ENCODE measurements at places on chromosomes 2 and 18.

DNA sequence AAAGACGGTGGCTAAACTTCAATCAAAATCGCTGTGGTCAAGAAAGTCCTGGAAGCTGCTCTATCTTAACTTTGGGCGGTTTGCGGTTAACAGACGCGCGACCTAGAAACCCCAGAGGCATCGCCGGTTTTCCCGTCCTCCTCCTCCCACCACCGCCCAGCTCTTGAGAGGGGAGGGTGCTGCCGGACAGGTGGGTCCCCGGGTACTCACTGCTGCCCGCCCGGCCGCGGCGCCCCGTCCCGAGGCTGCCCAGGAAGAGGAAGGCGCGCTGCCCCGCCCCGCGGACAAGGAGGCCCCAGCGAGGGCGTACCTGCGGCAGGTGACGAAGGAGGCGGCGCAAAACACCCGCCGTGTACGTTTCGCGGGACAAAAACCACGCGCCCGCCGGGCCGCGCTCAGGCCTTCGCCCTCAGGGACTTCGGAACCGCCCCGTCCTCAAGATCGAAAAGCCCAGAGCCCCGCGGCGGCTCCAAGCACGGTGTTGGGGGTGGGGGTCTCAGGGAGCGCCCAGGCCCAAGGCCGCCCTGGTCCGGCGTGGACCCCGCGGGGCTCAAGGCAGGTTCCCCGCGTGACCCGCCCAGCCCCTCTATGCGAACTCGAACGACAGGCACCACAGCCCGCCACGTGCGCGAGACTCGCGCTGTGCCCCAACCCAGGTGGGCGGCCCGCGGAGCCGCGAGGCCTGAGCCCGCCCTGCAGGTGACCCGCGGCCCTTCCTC is at the start of gene SH3YL1:
Gene SH3YL1, minus strand, starts transcription at position 259 of the 719 bp plus-strand sequence. Its CDS starts 48 bp downstream, at position 211.
- DNase-seq = peak; percentile 58

DNA sequence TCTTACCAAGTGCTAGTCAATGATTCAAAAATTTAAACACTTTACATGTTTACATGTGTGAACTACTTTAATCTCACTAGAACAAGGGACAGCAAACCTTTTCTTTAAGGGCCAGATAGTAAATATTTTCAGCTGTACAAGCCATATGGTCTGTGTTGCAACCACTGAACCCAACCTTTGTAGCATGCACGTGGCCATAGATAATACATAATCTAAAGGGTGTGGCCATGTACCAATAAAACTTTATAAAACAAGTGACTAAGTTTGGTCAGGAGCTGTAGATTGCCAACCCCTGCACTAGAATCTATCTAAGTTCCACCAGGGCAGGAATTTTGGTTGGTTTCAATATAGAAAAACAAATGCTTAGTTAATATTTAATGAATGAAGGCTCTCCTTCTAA is 18.4 kb upstream of the SPRED2 start:
- no peak for DNase-seq

- no peak for DNase-seq
Observed at GRCh38 chr2:218093879-218094278, 24.8 kb downstream of the RUFY4 start.

GRCh38 chr2:128585706-128586105 is 267.0 kb upstream of the HS6ST1 start:
- no peak for DNase-seq

- DNase-seq = no peak
Observed at GRCh38 chr18:13493079-13493478, 233.3 kb downstream of the FAM210A start.

DNA sequence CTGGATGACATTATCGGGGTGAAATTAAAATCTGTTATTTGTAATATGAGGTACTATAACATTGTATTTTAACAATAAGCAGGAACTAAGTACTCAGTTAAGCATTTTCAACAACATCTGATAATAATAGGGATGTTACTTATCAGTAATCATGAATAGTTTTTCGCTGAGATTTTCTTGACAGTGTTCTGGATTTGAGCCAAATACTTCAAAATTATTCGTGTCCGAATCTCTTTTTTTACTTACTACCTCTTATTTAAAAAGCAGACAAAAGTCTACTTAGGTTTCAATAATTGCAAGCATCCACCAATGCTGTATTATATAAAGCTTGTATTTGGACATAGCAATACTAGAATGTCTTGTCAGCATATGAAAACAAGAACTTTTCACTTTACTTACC is 6.4 kb upstream of the ANKRD12 start:
- no peak for DNase-seq

- DNase-seq = no peak
Observed at GRCh38 chr2:194661431-194661830, 995.6 kb upstream of the SLC39A10 start.

DNA sequence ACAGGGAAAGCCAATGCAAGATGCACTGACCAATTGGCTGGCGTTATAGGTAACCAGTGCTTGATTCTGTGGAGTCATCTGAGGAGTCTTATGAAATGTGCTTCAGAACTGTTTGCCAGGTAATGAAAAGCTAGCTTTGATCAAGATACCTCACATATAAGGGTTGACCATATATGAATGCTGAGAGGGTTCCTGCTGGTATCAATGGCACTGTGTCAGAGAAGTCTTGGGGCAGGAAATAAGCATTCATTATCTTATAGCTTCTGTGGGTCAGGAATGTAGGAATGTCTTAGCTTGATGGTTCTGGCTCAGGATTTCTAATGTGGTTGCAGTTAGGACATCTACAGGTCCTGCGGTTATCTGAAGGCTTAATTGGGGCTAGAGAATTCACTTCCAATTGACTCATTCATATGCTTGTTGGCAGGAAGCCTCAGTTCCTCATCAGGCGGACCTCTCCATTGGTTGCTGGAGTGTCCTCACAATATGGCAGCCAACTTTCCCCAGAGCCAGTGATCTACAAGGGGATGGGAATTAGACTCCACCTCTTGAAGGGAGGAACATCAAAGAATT is 22.1 kb upstream of the TCF7L1 start:
- no peak for DNase-seq

All from stimulated activated CD4-positive, alpha-beta T cell treated with anti-CD3 and anti-CD28 coated beads, Interleukin-4, amount 100 ng/mL, for 24 hours (primary cell).